ENCODE measurements at places on chromosomes 7 and 10.
A peak's percentile ranks its signal among the peaks of the same experiment; 100 is the strongest.

DNA sequence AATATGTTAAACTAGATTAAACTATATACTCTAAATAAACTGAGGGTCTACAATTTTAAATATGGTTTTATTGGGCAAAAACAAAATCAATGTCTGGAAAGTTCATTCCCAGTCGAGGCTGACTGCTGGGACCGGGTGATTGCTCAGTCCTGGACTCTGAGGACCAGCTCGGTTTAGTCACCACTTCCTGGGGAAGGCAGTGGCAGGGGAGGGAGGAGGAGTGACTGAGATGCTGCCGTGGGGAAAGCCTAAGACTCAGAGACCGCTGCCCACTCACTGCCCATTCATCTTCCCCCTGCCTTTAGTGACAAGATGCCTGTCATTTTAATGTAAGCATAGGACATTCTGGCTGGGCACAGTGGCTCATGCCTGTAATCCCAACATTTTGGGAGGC is 29.0 kb downstream of the ATOH7 start:
- DNase-seq = no peak

DNA sequence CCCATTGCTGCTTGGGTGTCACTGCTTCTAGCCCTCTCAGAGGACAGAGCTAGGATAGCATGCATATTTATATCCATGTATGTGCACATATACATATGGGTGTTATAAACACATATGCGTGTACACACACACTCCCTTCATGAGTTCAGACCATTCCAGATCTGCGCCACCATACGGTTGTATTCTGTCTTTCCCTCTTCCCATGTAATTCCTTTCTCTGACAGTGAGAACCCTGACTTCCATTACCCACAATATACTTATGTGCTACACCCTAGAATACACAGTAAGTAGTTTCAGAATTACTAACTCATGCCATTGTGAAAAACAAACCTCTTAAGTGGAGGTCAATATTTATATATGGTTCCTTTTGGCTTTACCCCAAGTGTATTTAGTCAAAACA is 116.6 kb upstream of the SAMD8 start:
- DNase-seq = no peak

- no peak for DNase-seq
Observed at GRCh38 chr10:89301721-89302445, at the start of gene IFIT2. TSS of gene IFIT2 (plus strand) at chr10:89302046. CDS start at chr10:89302124, 78 bp downstream.

DNA sequence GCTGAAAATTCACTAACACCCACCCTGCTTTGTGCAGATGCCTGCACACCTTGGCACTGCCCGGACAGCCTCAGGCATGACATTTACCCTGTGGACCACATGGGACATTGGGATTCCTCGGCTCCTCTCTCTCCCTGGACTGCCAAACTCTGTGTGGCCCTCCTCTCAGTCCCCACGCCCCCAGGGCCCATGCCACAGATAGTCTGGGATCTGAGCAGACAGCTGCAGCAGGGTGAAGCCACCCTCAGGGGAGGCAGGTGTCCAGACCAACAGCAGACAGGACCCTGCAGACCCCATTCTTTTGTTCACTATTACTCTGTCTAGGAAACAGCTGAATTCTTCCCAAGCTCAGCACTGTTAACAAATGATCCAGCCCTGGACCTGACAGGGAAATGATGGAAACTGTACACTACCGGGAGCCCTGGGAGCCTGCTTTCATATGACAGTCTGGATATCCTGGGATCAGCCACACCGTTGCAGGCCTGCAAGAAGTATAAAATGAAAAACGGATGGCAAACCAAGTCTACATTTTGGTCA is 83.4 kb downstream of the VOPP1 start:
- DNase-seq = no peak

GRCh38 chr7:117630501-117630900 is 150.7 kb downstream of the CFTR start:
- DNase-seq = no peak

DNA sequence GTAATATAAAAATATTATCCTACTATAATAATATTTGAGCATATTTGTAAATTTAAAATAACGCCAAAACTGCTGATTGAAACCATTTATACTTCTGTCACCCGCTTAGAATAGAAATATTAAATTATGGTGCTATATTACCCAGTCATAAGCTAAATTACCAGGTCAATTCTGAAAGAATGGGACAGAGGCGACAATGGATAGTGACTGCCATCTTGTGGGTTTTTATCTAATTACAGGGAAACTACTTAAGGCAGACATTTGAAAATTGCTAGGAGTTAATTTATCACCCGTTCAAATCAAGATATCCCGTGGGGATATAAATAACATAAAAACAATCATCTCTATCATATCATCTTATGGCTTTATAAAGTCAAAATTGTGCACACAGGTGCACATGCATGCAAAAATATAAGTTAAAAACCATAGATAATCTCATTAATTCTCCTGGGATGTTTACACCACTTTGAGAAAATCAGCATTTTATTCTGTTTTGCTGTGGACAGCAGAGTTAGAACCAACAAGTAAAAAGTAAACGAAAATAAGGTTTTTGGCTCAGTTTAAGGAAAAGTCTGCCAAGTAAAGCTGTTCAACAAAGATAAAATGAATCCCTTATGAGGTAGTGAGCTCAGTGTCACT is 41.3 kb upstream of the HPSE2 start:
- no peak for DNase-seq

GRCh38 chr10:133353202-133353959 is 4.4 kb downstream of the FUOM start:
- no peak for DNase-seq

DNA sequence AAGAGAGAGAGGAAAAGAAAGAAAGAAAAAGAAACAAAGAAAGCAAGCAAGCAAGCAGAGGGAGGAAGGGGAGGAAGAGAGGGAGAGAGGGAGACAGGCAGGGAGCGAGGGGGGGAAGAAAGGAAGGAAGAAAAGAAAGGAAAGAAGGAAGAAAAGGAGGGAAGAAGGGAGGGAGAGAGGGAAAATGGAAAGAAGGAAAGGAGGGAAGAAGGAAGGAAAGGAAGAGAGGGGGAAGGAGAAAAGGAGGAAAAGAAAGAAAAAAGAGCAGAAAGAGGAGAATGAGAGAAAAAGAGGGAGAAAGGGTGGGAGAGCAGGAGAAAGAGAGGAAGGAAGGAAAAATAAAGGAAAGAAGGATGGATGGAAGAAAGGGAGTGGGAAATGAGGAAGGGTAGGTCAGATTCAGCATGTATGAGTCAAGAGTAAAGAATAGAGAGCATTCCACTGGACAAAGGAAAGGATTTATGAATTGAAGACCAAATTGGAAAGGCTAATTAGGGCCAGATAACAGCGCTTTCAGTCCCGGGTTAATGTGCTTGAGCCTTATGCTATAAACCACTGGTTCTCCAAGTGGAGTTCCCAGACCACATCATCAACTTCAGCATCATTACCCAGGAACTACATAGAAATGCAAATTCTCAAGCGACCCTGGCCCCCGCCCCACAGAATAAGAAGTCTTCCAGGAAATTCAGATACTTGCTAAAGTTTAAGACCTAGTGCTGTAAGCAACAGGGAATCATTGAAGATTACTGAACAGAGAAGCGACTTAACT is 85.1 kb downstream of the C10orf90 start:
- DNase-seq = no peak

DNA sequence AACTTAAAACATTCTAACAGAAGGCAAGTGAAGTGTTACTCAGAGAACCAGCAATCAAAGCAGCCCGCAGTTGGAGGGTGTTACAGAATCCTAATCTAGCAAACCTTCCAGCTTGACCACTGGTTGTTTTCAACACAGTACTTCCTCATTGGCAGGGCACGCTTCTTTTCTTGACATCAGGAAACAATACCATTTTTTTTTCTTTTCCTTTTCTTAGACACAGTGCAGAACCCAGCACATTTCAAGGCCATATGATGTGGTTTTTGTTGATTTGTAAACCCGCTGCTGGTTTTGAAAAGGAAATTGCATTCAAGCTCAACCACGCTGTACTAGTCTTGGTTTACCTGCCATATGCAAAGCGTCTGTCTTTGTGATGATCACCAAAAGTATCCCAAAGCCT is 33.4 kb downstream of the RHOBTB1 start:
- DNase-seq = no peak

- no peak for DNase-seq
Observed at GRCh38 chr7:140646931-140647647, 6.5 kb upstream of the DENND2A start.

GRCh38 chr7:105776068-105776790 is 100.2 kb downstream of the ATXN7L1 start:
- DNase-seq = peak; percentile 88

GRCh38 chr7:117951285-117951684 is 78.0 kb upstream of the CTTNBP2 start:
- DNase-seq = no peak

GRCh38 chr10:122656741-122657140 is 42.9 kb downstream of the C10orf120 start:
- no peak for DNase-seq

GRCh38 chr7:126768836-126769235 is 483.9 kb downstream of the GRM8 start:
- no peak for DNase-seq

DNA sequence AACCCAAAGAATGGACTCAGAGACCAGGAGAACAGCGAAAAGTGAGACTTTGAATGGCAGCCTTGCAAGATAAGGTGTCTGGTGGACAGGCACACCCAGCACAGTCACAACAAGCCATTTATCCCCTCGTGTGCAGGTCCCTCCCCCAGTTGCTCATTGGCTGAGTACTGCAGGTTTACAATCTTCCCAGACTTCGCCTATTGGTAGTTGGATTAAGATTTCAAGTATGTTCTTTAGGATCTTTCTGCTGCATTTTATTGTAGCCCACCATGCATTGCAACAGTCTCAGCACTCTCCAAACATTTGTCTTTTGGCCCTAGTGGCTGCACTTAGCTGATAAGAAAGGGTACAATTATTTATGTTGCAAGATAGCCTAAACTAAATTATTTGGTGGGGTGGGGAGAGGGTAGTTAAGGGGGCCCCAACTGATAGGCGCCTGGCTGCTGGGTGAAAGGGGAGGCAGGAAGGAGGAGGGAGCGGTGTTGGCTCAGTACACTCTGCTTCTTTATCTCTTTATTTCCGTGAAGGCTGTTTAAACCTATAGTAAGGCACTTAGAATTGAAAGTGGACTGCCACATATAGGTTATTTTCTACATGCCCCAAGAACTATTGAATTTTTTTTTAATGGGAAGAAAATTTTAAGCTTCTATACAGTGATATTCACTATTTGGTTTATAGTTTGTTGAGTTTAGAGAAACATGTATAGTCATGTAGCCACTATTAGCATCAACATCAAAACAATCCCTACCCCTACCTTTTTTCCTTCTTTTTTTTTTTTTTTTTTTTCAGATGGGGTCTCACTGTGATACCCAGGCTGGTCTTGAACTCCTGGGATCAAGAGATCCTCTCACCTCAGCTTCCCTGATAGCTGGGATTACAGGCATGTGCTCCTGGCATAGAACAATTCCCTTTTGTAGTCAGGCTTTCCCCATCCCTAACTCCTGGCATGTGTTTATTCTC is 54.2 kb downstream of the GUSB start:
- no peak for DNase-seq

- no peak for DNase-seq
Observed at GRCh38 chr10:108404155-108404554, 1239.6 kb upstream of the SORCS1 start.

DNA sequence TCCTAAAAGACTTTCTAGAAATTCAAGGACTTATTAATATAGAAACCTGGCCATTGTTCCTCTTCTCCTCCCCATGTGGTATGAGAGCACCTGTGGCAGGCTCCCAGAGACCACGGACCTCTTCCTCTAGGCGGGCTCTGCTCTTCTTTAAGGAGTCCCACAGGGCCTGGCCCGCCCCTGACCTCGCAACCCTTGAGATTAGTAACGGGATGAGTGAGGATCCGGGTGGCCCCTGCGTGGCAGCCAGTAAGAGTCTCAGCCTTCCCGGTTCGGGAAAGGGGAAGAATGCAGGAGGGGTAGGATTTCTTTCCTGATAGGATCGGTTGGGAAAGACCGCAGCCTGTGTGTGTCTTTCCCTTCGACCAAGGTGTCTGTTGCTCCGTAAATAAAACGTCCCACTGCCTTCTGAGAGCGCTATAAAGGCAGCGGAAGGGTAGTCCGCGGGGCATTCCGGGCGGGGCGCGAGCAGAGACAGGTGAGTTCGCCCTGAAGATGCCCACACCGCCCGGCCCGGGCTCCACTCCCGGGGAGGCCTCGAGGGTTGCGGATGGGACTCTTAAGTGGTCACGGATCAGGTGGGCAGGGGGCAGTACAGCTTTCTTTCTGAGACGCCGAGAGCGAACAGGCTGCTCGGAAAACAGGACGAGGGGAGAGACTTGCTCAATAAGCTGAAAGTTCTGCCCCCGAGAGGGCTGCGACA is at the start of gene SLC26A4:
TSS of gene SLC26A4 (plus strand) at position 448 of the 700 bp plus-strand sequence. CDS start 814 bp downstream, outside the sequence.
- no peak for DNase-seq

GRCh38 chr7:40356871-40357709 is 222.3 kb downstream of the SUGCT start:
- DNase-seq = no peak

GRCh38 chr7:125641884-125642283 is 712.3 kb upstream of the POT1 start:
- DNase-seq = no peak

DNA sequence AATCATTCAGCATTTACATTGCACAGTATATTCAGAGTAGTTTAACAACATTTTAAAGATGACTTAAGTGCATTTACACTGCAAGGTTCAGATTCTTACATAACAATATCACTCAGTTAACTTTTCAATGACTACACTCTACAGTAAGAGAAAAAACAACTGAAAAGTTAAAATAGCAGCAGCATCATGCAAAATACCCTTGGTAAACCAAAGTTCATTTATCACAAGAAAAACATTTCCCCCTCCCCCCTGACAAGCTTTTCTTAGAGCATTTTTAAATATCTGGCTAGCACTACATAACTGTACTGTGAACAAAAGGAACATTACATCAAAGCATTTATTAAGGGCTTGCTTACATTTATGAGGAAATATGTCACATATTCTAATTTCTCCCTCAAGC is 179.5 kb upstream of the HGF start:
- DNase-seq = no peak

GRCh38 chr10:33223326-33224000 is 111.0 kb downstream of the NRP1 start:
- no peak for DNase-seq

GRCh38 chr10:98030093-98030821 is at the start of gene CRTAC1:
TSS of gene CRTAC1 (minus strand) at chr10:98030621. CDS start at chr10:98030472, 149 bp downstream.
- no peak for DNase-seq

GRCh38 chr10:91613411-91614187 is 19.3 kb downstream of the PPP1R3C start:
- peak; percentile 94 for DNase-seq

GRCh38 chr7:127761196-127761595 is 109.2 kb downstream of the SND1 start:
- DNase-seq = no peak

GRCh38 chr7:2510909-2511768 is 8.4 kb upstream of the LFNG start:
- no peak for DNase-seq

Data from fibroblast of skin of left quadriceps (primary cell).